HS-27A (cell line): ENCODE measurements at places on chromosomes 7 and 10.

GRCh38 chr10:13503745-13504463 lies 24.9 kb downstream of the BEND7 start:
- peak; percentile 19 for DNase-seq

- no peak for DNase-seq
Measured at GRCh38 chr10:103433858-103434257, 18.3 kb downstream of the CALHM2 start.

GRCh38 chr10:132368881-132369635 lies 27.9 kb upstream of the PWWP2B start:
- DNase-seq = no peak

DNA sequence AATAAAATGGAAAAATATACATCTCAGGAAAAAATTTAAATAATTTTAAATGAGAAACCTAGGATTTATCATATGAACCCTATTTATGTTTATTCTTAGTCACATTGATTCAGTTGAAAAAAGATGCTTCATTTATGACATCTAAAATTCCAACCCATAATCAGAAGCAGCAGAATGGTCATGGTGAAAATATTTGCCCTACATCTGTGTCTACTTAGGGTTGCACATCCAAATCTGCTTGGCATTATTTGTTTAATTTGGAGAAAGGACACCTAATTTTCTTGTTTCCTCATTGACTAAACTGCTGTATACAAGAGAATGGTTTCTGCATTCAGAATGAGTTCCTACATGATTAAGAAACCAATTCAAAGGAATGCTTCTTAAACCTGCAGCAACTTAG lies 72.9 kb upstream of the SKAP2 start:
- no peak for DNase-seq

GRCh38 chr7:94998266-94999068 lies 91.1 kb downstream of the PPP1R9A start:
- no peak for DNase-seq
